ENCODE measurements at places on chromosomes 13 and 19.

DNA sequence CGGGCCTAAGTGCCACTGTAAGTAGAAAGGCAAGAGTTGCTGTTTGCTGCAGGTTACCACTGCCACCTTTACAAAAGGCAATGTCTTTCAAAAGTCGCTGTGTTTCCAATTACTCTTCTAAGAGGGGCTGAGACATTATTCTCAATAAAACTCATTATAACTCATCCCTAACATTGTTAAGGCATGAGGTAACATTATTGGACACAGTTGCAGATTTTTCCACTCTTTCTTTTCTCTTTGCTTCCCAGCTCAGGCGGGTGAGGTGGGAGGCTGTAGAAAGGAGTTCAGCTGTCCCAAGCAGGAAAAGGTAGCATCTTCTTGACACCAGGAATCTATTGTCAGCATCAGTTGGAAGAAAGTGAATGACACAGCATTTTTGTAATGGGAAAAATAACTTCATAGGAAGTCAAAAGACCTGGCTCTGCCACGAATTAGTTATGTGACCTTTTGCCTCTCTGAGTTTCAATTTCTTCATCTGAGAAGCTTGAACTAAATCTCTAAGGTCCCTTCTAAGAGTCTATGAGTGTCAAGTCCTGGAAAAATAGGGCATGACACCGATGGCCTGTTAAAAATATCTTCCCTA is 2.1 kb upstream of the UBL3 start:
- no peak for ATAC-seq

- ATAC-seq, result peak; percentile 97
Measured at GRCh38 chr19:34254046-34254697, at the start of gene GARRE1. Gene GARRE1 (plus strand): TSS chr19:34254554. CDS start chr19:34300474, 45,920 bp downstream.

GRCh38 chr19:6811906-6812305 is 39.4 kb downstream of the VAV1 start:
- peak; percentile 39 for ATAC-seq

DNA sequence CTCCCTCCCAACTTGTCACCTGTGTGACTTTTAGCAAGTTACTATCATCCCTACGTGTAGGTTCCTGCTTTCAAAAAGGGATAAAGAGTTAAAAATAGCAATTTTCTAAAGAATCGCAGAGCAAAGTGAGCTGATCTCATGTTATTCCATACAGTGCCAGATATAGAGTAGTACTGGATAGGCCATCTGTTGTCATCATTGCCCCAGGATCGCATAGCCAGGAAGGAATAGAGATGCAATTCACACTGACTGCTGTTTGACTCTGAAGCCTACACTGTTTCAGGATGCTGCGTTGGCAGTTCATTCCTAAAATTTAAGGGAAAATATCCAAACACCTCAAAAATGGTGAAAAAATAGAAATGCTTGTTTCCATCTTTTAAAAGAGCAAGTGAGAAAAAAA is 138.9 kb downstream of the SHISA2 start:
- ATAC-seq, result no peak

DNA sequence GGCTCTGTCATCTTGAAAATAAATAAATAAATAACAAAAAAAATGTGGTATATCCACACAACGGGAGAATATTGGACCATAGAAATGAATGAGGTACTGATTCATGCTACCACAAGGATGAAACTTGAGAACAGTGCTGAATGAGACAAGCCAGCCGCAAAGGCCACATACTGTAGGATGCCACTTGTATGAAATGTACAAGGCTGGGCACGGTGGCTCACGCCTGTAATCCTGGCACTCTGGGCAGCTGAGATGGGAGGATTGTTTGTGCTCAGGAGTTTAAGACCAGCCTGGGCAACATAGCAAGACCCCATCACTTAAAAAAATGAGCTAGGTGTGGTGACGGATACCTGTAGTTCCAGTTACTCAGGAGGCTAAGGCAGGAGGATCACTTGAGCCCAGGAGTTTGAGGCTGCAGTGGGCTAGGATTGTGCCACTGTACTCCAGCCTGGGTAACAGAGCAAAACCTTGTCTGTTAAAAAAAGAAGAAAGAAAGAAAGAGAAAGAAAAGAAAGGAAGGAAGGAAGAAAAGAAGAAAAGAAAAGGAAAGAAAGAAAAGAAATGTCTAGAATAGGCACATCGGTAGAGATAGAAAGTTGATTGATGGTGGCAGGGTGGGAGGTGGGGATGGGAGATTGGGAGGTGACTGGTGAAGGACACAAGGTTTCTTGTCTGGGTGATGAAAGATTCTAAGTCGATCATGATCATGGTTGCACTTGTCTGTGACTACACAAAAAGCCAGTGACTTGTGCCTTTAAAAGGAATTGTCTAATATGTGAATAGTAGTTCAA is 20.3 kb downstream of the HPN start:
- no peak for ATAC-seq

- no peak for ATAC-seq
Measured at GRCh38 chr13:107956889-107957288, 258.4 kb downstream of the LIG4 start.

- ATAC-seq, result no peak
Measured at GRCh38 chr13:80312012-80312704, 28.8 kb downstream of the SPRY2 start.

DNA sequence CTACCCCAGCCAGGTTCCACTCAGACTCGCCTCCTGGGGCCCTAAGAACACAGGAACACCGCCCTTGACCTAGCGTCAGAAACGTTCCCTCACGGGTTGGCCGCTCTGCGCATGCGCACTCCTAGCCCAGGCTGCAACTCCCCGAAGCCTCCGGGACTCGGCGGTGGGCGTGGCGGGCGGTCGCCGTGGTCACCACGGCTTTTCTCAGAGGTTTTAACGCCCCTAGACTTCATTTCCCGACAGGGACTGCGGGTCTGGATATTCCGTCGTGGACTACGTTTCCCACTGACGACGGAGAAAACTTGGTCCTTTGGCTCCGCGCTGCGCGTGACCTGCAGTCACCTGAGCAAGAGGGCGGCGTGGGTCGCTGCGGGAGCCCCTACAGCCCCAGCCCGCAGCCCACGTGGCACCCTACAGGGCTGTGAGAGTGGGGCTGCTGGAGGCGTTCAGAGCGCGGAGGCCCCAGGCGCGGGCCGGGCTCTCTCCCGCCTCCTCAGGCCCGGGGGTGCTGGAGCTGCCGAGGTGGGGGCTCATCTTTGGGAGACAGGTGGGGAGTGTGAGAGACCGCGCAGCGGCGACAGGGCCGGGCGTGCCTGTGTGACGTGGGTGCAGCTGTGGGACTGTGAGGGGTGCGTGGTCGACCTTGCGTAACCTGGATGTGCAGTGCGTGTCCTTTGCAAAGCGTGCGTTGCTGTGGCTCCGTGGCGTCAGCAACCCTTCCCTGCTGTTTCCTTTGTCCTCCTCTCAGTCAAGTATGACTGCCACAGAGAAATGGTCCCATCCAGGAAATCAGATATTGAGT is 38.0 kb upstream of the ZNF573 start:
- peak; percentile 93 for ATAC-seq

DNA sequence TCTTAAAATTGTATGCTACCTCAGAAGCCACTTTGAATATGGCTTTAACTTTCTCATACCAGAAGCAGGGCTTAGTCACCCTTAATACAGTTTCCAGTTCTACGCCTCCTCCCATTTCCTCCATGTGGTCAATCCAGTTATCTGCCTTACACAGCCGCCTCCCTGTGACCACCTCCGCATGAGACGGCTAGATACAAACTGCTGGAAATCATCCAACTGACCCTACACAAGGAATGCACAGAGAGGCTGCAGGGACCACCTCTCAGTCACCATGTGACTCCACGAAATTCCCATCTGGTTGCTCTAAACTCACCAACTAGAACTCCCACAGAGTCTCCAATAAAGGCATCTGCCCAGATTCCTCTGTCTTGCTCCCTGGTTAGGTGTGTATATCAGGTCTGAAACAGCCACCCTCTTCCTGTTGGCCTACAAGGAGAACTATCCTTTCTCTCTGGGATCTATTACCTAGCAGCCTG is 6.8 kb downstream of the ZNF564 start:
- no peak for ATAC-seq

- no peak for ATAC-seq
Measured at GRCh38 chr19:35513628-35514281, at the start of gene DMKN. Gene DMKN (minus strand): TSS chr19:35513649. CDS start chr19:35513475, 174 bp downstream.

DNA sequence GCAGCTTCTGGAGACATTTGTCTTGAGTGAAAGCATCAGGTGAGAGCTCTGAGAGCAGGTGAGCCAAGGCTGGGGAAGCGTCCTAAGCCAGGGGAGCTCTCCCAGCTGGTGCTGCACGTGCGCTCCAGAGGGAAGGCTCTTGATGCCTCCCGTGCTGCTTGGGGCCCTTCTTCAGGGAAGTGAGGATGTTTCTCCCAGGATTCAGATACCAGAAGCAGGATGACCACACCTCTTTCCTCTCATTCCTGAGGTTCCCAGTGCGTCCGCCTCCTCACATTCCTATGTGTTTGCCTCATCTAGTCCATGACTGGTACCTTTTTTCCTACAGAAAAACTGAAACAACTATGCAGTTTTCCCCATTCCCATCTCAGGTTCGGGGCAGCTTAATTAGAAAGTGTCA is 231.0 kb upstream of the IRS2 start:
- ATAC-seq, result peak; percentile 57

- no peak for ATAC-seq
Measured at GRCh38 chr19:35718345-35719041, 690 bp downstream of the KMT2B start.

DNA sequence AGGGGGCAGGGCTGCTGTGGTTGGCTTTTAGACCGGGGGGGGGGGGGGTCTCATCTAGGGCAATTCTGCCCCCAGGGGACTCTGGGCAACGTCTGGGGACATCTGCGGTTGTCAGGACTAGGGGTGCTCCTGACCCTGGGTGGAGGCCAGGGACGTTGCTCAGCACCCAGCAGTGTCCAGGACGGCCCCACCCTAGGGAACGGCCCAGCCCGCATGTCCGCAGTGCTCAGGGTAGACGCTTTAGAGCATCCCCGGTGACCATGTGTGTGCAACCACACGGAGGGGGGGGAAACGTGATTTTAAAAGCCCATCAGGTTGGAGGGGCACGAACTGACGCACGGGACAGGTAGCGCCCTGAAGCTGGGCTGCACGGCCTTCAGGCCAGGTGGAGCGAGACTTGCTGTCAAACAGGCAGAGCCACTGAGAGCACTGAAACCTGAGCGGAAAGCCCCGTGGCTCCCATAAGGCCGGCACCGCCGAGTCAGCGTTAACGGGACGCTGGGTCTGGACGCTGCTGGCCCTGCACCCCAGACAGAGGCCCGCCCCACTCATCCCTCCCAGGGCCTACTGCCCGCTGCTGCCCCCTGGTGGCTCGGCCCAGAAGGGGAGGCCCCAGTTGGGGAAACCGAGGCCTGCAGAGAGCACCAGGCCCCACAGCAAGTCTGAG is 8.3 kb downstream of the CACTIN start:
- peak; percentile 44 for ATAC-seq

- no peak for ATAC-seq
Measured at GRCh38 chr19:51075998-51076397, 6.7 kb downstream of the KLK14 start.

GRCh38 chr19:12365236-12366162 is at the start of gene ZNF442:
Gene ZNF442 (minus strand): TSS chr19:12365683. CDS start chr19:12363631, 2,052 bp downstream.
- peak; percentile 96 for ATAC-seq

DNA sequence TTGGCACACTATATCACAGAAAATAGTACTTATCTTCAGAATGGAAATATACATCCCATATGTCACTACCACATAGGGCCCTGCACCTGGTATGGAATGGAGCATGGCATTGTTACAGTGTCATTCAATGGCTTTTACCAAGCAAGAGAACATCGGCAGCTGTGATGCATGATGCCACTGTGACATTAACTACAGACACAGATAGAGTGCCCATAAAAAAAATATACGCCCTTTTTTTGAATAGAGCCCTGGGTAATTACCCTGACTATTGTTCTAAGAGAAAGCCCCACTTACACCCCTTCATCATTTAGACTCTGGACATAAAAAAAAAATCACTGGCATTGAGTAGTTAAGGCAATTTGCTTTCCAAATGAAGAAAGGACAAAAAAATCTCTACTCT is 320.3 kb downstream of the DNAJC15 start:
- no peak for ATAC-seq

GRCh38 chr19:14325863-14326262 is 55.4 kb upstream of the ADGRE5 start:
- ATAC-seq, result no peak

DNA sequence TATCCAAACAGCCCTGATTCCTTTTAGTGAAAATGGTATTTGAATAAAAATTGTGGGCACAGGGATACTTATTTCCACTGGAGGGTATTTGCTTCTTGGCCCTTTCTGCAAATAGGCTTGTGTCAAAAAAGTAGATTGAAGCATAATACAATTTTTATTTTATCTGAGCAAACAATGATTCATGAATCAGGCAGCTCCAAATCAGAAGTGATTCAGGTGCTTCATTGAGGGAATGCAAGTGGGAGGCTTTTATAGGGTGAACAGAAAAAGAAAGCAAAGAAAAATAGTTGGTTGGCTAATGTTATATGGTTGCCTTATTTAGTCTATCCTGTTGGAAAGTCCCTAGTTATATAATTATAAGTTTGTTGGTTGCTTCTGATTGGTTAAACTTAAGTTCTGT is 117.9 kb downstream of the ITGBL1 start:
- no peak for ATAC-seq

GRCh38 chr13:75521956-75522355 is 15.7 kb downstream of the COMMD6 start:
- no peak for ATAC-seq

DNA sequence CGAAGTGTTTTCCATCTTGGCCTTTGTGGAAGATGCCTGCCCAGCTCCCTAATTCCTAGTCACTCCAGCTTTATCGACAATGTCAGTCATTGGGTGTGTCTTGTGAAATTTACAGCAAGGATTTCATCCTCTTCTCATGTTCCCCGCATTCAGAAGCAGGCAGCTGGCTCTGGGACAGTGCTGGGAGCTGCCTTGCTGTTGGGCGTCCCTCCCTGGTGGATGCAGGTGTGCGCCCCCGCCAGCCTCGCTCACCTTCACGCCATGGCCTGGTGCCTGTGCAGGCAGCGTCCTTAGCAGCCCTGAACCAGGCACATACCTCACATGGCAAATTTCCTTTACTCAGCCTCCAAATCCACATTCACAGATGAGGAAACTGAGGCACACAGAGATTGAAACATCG is 39.7 kb upstream of the TFDP1 start:
- ATAC-seq, result no peak

GRCh38 chr13:48068036-48068435 is 26.9 kb downstream of the MED4 start:
- no peak for ATAC-seq

DNA sequence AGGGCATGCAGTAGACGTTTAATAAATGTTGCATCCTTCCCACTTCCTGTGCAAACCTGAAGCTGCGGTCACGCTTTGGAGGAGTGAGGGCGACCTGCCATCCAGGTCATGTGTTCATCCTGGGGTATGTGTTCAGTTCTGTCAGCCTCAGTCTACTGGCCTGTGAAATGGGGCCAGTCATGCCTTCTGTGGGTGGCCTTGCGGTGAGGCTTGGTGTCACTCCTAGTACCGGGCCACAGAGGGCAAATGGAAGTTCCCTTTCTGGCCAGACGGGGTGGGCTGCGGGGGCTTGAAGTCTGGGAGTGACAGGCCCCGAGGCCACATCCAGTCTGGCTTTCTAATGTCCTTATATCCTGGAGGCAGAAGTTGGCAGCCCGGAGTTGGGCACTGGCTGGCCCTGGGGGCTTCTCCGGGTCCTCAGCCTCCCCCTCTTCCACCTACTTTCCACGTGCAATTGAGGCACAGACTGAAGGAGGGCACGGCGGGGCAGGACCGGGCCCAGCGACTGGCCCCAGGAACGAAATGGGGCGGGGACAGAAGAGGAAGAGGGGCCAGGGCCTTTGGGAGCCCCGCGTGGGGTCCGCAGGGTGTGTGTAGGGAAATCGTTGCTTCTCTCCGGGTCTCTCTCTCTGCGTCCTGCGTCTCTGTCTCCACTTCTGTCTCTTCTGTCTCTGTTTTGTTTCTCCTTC is 11.1 kb downstream of the PDE4A start:
- ATAC-seq, result no peak
